ENCODE measurements at places on chromosomes 3 and 15.

DNA sequence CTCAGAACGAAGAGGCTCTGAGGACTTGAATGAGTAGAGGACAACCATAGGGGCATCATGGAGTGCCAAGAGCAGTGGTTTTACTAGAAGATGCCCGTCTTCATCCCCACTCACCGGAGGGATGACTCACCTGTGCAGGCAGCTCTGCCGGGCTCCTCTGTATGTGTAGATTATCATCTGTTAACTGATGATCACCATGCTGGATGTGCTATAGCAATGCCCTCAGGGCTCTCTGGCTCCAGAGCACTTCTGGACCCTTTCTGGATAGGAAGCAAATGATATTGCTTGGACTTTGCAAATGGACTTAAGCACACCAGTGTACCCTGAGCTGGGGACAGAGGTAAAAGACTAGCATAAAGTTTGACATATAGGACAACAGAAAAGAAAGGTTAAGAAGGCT, 10.2 kb upstream of the TGFBR2 start:
- no peak for DNase-seq

- DNase-seq = peak; percentile 12
Measured at GRCh38 chr15:76181705-76182107, 121.9 kb downstream of the TMEM266 start.

DNA sequence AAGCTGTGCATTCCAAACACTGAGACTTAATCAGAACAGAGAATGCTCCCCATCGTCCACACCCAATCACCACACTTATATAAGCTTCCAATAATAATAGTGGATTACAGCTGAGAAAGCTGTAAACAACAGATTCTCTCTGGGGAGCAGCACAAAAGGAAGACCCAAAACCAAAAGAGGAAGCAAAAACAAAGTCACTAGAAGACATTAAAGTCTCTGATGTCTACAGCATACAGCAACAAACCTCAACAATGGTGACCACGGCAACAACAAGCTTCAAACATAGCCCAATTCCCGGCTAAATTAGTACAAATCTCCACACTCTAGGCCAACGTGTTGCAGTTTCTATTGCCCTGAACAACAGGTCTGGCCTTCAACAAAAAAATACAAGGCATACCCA, 37.7 kb downstream of the ZDHHC23 start:
- no peak for DNase-seq

GRCh38 chr15:45794304-45794703, 159.5 kb downstream of the SQOR start:
- no peak for DNase-seq

- DNase-seq = no peak
Measured at GRCh38 chr3:186132487-186132886, 23.6 kb upstream of the ETV5 start.

DNA sequence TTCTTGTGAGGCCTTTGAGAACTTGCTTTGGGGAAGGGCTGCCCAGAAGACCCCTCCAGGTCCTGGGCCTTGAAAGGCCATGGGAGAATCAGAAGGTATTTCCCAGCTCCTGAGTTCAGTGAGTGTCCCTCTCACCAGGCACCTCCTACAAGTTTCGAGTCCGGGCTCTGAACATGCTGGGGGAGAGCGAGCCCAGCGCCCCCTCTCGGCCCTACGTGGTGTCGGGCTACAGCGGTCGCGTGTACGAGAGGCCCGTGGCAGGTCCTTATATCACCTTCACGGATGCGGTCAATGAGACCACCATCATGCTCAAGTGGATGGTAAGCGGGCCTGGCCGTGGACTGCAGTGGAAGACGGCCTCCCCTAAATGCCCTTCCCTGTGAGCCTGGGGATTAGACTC, 68.3 kb downstream of the BOC start:
- DNase-seq = no peak

- DNase-seq = no peak
Measured at GRCh38 chr3:47005212-47006144, 26.0 kb downstream of the NBEAL2 start.

DNA sequence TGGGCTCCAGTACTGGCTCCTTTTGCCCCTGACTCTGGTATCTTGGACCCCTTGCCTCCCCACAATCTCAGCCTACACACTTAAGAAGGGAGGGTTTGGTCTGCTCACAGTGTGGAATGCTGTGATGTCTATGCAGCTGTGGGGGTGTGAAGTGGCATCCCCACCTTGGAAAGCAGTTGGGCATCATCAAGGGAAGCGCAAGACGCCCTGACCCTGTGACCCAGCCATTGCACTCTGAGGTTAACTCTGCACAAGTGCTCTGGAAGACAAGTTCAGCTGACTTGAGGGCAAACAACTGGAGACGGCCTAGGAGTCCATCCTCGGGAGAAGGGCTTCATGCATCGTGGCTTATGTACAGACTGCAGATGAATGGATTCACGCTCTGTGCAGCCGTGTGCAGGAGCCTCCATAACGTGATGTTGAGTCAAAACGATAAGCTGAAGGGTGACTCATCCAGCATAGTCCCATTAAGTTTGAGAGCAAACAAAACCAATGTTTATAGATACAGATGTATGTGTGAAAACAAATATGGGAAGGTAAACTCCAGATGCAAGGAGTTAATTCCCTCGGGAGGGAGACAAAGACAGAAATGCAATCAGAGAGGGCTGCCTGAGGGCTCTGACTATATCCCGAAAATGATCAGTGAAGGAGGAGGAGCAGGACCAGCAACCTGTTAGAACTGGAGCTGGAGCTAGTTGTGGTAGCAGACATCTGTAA, 86.8 kb downstream of the LSM3 start:
- no peak for DNase-seq

DNA sequence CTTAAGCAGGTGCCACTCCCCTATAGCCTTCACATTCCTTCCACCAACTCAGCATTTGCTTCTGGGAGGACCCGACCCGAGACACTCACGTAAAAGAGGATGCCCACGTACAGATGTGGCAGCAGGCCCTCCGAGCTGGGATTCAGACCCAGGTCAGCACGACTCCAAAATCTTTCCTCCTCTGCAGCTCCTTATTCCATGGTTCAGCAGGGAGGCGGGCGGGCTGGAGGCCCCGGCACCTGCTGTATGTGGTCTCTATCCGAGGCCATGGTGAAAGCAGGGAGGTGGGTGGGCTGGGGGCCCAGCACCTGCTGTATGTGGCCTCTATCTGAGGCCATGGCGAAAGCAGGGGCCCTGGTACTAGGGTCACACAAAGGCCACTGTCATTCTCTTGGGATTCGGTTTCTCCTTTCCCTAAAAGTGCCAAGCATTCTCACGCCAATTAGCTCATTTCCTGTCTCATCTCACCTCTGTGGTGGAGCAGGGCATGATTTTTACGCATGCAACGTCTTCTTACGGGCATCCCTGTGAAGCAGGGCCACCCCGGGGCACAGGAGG, 5.9 kb upstream of the MUC4 start:
- no peak for DNase-seq

DNA sequence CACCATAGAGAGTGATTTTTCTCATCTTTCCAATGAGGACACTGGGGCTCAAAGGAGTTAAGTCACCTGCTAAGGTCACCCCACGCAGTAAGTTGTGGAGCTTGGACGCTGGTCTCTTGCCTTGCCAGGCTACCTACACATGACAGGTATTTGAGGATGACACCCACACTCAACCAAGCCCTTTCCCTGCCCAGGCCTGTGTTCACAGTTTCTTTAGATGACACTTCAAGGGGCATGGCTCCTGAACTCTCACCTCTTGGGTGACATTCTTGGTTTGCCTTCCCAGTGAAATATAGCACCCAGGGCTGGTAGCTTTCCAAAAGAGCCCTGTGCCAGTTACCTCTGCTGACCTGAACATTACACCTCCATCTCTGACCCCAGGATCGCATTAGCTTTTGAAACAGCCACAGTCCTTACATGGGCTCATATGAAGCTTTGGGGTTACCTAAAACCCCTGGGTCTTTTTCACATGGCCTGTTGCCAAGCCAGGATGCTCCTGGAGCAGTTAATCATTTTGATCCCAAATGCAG, 148.0 kb downstream of the RPLP1 start:
- DNase-seq = no peak

- no peak for DNase-seq
Measured at GRCh38 chr3:148331081-148331846, 366.4 kb upstream of the AGTR1 start.

- no peak for DNase-seq
Measured at GRCh38 chr15:101426761-101427333, 62.7 kb downstream of the PCSK6 start.

GRCh38 chr3:60047426-60048200, 997.8 kb upstream of the CFAP20DC start:
- no peak for DNase-seq

GRCh38 chr3:21960033-21960432, 209.0 kb upstream of the ZNF385D start:
- DNase-seq = no peak

- DNase-seq = no peak
Measured at GRCh38 chr15:41020829-41021228, 67.6 kb downstream of the CHAC1 start.

DNA sequence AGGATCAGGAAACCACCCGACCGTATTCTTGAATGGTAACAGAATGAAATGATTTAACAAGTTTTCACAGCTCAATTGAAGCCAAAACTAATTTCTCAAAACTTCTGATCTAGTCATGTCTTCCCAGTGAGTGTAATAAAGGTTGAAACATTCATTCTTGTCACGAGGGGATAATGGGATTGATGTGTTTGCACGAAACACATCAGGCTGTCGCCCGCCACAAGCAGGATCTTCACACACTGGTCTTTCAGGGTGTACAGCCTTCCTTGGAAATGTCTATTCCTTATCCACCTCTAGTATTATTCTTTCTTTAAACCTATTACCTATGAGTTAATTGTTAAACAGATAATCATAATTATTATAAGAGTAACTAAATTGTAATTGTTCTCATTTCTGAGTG, 94.3 kb downstream of the KCNAB1 start:
- no peak for DNase-seq

DNA sequence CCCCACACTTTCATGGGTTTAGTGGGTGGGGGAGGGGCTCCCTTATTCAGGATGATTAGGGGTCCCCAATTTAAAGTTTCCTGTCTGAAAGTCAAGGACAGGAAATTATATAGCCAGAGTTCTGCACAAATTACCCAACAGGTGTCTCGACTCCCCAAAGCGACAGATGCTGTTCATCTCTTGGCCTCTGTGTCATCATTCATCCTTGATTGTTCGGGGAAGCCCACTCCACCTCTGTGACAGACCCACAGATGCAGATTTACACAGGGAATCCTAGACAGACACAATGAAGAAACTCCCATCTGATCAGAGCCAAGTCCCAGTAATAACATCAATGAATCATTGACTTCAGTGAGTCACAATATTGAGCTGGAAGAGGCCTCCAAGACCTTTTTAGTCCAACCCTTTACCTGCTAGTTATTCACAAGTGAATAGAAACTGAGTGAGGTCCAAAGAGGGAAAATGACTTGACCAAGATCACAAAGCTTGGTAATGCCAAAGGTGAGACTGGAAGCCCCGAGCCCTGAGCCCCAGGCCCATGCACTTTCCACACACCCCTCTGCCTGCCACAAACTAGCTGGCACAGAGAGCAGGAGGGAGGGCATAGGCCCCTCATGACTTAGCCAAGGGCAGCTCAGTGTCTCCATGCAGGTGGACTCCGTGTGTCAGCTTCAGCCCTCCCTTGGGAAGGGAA, 7.9 kb upstream of the SRP14 start:
- DNase-seq = no peak

DNA sequence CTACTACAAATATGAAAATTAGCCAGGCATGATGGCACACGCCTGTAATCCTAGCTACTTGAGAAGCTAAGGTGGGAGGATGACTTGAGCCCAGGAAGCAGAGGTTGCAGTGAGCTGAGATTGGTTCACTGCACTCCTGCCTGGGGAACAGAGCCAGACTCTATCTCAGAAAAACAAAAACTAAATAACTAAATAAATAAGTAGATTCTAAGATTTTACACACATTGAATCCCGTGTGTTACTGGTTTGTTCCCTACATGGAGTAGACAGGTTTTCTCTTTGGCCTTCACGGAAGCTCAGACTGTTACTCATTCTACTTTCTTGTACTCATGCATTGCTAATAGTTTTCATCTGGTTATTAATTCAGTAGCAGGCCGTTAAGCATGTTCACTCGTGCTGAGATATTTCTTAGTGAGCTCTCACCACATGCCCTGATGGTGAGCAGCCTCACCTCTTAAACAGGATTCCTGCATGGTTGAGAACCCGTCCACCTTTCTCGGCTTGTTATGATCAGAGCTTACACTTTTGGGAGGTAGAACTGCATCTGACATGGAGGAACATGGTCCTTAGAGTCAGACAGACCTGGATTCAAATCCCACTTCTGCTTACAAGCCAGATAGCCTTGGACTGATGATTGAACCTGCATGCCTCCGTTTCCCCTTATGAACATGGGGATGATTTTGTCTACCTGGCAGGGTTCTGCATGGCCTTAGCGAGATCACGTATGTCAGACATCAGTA, 49.1 kb downstream of the CMTM7 start:
- DNase-seq = no peak

DNA sequence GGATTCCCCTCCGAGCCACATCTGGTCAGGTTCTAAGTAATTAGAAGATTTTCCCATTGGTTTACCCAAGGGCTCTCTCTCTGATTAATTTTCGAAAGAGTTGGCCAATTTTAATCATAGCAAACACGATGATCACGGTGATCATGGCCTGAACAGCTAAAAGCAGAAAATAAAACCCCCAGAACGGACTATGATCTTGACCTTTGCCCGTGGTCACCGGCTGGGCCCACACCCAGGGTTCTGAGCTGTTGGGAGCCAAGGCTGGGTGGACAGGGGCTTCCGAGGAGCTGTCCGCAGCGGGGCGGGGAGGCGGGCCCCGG, 2.6 kb downstream of the GP5 start:
- DNase-seq = no peak

DNA sequence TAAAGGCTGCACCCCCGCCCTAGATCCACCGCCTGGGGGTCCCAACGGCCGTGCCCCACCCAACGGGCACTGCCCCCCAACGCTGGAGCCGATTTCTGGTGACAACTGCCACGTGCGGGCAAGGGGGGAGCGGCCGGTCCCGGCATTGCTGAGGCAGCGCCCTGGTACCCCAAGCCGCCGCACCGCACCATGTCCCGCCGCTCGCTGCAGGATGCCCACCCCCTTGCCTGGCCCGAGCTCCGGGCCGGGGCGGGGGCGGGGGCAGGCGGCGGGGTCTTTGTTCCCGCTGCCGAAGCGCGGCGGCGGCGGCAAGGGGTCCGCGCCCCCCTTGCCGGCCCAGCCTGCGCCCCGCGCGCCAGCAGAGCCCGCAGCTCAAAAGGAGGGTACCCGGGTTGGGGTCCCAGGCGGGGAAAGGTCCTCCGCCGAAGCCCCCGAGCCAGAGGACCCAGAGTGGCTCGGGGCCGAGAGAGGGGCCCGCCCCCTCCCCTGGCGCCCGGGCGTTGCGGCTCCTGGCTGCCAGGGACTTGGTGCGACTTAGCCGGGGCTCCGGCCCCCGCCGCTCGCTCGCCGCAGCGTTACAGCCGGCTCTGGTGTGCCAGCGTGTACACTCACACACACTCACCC, 678 bp downstream of the SEMA7A start:
- no peak for DNase-seq

- no peak for DNase-seq
Measured at GRCh38 chr3:168250415-168250861, 154.7 kb upstream of the GOLIM4 start.

DNA sequence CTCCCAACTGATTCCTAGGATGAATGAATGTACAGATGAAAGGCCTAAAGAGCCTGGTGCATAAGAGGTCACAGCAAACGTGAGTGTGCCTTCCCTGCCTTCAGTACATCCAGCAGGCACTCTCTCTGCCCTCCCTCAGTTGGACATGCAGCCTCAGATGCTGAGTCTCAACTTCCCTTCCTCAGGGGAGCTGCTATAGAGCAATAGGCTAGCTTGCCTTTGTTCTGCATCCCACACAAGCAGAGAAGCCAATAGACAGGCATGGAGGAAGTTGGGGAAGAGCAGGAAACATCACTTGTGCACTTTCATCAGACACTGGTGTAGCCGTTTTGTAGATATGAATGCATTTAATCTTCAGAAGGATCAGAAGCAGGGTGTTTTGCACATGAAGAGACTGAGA, 147.5 kb upstream of the THBS1 start:
- no peak for DNase-seq
